GM13976 (cell line): ENCODE measurements at places on chromosomes 16 and 17.

DNA sequence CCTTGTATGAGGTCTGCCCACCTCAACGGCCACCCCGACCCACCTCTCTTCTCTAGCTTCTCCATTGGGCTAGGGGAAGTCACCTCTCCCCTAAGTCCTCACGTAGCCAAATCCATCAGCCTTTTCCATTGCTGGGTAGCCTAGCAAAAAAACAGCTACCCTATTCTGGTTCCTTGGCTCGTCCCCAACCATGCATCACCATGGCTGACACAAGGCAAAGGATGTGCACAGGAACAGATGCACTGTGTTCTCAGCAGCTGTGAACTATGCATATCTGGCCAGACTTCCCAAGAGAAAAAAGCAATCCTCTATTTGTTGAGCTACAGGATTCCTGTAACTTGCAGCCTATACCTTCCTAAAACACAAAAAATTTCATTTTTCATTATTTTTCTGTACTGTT is 22.0 kb upstream of the FLCN start:
- DNase-seq, result no peak

DNA sequence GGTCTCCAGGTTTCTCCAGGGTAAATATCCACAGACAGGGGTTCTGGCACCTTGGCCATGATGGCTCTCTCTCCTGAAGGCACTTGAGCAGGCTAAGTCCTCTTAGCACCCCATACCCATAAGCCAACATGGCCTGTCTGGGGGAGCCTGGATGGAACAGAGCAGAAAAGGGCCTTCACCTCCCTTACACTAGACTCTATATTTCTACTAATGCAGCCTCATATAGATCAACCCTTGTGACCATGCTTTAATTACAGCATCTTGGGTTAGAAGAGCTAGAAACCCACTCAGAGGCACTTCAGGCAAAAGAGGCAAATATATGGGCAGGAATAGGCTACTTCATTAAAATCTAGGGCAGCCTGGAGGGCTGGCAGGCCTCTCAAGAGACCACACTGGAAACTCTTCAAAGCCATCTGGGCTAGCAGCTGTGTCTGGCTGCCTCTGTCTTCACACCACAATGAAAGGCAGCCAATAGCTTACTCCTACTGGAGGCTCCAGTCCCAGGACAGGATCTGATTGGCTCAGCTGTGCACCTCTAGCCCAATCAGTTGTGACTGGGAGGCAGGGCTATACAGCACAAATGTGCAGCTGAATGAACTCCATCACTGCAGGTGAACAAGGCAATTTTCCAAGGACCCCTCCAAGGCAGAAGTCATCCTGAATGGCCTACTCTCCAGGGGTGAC is 4.7 kb upstream of the CDT1 start:
- no peak for DNase-seq

GRCh38 chr16:78257376-78257728 is 157.9 kb downstream of the WWOX start:
- DNase-seq, result no peak

- no peak for DNase-seq
These were observed 15.0 kb downstream of the SLC7A5 start for GRCh38 chr16:87854053-87854906.

GRCh38 chr17:62822080-62822904 is 14.2 kb upstream of the MARCHF10 start:
- DNase-seq, result no peak

- no peak for DNase-seq
These were observed 3.0 kb downstream of the KARS1 start for GRCh38 chr16:75644240-75645012.

DNA sequence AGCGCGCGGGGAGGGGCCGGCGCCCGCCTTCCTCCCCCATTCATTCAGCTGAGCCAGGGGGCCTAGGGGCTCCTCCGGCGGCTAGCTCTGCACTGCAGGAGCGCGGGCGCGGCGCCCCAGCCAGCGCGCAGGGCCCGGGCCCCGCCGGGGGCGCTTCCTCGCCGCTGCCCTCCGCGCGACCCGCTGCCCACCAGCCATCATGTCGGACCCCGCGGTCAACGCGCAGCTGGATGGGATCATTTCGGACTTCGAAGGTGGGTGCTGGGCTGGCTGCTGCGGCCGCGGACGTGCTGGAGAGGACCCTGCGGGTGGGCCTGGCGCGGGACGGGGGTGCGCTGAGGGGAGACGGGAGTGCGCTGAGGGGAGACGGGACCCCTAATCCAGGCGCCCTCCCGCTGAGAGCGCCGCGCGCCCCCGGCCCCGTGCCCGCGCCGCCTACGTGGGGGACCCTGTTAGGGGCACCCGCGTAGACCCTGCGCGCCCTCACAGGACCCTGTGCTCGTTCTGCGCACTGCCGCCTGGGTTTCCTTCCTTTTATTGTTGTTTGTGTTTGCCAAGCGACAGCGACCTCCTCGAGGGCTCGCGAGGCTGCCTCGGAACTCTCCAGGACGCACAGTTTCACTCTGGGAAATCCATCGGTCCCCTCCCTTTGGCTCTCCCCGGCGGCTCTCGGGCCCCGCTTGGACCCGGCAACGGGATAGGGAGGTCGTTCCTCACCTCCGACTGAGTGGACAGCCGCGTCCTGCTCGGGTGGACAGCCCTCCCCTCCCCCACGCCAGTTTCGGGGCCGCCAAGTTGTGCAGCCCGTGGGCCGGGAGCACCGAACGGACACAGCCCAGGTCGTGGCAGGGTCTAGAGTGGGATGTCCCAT is 232.8 kb downstream of the SEC14L1 start:
- DNase-seq, result no peak

DNA sequence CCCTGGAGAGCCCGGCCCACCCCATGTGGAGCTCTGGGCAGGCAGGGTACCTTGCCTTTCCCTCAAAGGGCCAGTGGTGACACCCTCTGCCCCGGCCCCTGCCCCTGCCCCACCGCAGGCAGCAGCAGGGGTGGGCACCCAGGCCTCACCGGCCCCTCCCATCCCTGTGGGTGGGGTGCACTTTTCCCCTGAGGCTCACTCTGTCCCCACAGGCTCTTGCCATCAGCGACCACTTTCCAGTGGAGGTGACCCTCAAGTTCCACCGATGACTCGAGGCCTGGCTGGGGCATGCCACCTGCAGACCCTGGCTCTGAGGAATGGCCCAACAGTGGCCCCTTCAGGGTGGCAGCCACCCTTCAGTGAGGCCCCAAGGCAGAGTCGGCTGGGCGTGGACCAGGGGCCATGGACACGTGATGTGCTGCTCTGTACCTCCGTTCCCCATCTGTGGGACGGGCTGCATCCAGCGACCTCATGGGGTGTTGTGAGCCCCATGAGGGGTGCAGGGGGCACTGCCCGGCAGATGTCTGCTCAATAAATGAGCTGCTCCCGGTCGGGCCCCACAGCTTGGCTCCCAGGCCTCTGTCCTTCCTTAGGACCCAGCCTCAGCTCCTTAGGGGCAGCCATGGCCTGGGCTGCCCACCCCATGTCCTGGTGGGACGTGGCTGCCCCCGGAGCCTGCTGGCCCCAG is 2.0 kb downstream of the DNASE1L2 start:
- no peak for DNase-seq

- no peak for DNase-seq
These were observed 25.3 kb upstream of the SCNN1B start for GRCh38 chr16:23276821-23277220.

- no peak for DNase-seq
These were observed 10.3 kb downstream of the UTP18 start for GRCh38 chr17:51270636-51271035.

DNA sequence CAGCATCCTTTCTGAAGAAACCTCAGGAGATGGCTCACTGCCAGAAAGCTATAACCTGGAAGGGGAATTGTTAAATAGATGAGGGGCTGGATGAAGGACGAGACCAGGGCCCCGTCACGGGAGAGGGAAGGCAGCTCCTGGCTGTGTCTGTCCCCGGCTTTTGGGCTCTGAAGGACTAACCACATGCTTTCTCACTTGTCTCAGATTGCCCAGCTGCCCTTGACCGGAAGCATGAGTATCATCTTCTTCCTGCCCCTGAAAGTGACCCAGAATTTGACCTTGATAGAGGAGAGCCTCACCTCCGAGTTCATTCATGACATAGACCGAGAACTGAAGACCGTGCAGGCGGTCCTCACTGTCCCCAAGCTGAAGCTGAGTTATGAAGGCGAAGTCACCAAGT is 14.5 kb downstream of the SERPINF1 start:
- no peak for DNase-seq

DNA sequence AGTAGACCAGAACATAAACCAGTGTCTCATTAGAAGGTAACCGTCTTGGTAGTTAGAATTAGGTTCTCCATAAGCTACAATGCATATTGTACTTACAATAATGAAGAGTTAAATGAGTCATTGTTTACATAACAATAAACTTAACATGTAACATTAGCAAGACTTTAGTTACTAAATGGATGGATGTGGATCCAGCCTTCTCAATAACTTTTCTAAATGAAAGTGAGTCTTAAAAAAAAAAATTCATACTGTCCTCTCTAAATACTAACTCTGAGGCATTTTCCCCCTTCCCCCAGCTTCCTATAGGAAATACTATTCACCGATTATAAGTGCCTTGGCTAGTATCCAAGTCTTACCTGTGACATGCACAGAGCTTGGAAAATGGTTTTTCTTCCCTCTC is 155.3 kb downstream of the CYB561 start:
- DNase-seq, result no peak

DNA sequence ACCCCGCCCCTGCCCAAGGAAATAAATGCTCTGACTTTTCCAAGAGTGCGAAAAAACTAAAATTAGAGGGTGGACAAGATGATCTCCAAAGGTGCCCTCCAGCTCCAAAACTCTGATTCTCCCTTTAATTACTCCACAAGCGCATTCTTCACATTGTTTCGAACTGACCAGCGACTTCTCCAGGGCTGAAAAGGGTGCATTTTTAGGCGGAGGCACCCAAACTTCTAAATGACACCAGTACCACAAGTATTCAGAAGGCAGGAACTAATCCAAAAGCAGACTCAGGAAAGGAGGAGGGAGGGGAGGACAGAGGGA is 750 bp downstream of the ZFHX3 start:
- DNase-seq, result no peak
